ENCODE measurements at places on chromosomes 6 and 20.

DNA sequence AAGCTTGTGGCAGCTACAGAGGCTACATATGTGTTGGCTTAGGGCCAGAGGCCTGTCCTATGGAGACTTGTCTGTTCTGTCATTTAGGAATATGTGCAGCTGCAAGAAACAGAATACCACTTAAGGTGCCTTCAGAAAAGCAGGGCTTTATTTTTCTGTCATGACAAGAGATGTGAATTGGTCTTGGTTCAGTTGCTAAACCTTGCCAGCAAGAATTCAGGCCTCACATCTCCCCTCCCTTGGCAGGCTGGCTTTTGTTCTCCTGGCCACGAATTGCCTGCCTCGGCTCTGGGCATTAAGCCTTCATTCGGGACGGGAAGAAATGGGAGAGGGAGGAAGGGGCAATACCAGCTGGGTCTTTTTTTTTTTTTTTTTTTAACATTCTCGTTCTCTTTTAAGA, 82.4 kb upstream of the TGM3 start:
- DNase-seq: no peak

DNA sequence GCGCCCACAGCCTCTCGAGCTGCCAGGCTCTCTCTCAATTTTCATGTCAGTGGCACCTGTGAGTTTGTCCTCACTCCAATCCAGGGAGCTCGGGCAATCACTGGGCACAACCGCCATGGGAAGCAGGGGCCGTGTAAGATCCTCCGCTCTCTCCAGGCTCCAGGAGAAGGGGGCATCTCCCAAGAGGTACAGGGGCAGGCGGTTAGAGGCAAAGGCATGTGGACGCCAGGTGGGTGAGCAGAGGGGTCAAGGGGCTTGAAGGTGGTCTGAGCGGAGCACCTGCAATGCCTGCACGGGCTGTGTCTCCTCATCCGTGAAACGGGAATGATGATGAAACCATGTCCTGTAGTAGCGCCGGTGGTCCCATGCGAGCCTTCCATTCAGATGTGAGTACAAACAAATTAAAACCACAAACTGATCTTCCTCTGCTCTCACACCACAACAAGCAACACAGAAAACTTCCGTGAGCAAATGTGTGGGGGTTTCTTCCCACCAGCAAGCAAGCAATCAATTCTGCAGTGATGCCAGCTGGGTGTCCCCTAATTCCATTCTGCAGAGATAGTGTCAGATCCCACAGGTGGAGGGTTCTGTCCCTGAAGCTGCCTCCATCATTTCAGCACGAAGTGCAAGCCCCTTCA, 222.5 kb upstream of the PMEPA1 start:
- DNase-seq: no peak

GRCh38 chr6:53793318-53794136, 1.3 kb upstream of the LRRC1 start:
- DNase-seq: peak; percentile 52

DNA sequence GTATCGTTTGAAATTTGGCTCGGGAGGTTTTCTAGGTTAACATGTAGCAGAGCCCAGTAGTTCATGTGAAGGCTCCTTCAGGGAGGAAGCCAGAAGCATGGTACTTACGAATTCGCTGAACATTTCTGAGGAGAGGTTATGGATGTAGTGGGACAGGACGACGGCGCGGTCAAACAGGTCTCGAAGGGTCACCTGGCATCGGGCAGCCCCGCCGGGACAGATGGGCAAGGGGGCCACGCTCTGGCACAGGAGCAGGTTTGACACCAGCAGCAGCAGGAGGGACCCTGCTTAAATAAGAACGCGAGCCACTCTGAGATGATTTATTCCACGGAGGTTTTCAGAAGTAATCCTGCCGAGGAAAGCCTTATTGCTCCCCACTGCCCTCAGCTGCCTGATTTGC, 2.5 kb downstream of the PRL start:
- no peak for DNase-seq

DNA sequence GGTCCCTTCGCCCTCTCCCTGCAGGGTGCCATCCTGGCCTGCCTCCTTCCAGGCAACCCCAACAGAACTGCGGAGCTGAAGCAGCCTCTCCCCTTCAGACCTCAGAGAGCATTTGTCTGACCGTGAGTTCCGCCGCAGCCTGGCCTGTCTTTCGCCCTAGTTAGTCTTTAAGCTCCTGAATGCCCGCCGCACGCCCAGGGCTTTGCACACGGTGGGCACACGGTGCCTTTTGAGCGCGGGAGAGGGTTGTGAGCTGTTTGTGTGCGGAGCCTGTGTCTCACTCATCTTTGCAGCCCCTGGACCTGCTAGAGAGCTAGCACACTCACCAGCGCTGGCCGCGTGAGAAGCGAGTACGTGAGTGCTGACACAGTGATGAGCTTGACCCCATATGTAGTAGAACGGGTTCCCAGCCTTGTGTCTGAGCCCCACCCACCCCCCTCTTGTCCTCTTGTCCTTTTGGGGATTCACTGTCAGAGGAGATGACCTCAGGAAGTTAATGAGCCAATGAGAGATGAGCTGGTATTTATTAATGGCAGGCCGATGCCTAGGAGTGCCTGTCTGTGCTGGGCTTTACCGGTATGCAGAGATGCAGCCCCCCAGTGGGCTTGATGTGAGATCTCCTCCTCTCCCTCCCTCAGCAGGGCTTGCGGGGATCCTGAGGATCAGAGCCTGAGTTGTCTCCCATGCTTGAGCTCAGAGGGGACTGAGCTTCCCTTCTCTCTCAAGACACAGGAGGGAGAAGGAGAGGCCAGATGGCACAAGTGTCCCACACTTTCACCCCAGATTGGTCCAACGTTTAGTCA, 249.2 kb downstream of the FARS2 start:
- no peak for DNase-seq

Data from activated CD4-positive, alpha-beta T cell treated with anti-CD3 and anti-CD28 coated beads, Interleukin-2, amount 50 U/mL, for 48 hours (primary cell).